ENCODE measurements at places on chromosomes 5 and 9. TPM values are rescaled to one million over a fixed set of nuclear protein-coding genes. Genes with fewer than 3 reads are reported as not detected.

DNA sequence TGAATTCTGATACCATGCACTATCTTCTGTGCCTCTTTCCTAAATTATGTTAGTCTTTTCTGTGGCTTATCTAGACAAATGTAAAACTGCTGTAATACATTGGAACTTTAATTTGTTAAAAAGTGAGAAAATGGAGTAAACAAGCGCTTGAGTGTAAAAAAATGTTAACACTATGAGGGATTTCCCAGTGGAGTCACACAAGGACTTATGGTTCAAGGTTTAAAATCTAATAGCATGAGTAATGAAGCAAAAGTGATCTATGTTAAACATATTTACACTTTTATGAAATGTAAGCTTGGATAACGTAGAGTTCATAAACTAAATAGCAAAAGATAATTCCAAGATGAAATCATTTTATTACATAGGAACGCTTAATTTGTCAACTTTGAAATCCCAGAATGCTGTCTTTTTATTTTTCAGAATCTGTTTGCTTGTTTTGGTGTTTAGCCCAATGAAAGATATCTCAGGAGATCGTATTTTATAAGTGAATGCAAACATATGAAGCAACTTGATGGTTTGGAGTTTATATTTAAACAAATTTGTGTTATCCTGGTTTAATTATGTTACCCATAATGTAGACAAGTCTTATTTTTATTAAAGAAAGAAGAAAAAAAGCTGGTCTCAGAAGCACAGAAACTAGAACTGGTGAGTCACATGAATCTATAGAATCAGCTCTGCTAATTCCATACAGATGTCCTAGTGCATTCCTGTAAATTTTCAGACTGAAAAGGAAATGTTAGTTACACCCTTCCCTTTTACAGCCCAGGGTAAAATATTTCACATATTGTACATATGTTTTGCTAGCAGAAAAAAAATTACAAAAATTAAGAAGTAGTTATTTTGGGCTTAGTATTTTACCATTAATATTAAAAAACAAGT is 34.2 kb upstream of the FBN2 start:
- no peaks in the 10 kb centered on the region for H3K4me1 ChIP-seq
- no peaks in the 10 kb centered on the region for H3K27me3 ChIP-seq
- H3K4me3 ChIP-seq = no peak overlapping the region
- H3K27ac ChIP-seq = no peak overlapping the region
- no peak for DNase-seq

GRCh38 chr5:151427258-151427657 is 20.1 kb upstream of the SLC36A1 start:
- no peak overlapping the region for H3K4me3 ChIP-seq
- no peak overlapping the region for H3K27ac ChIP-seq
- H3K4me1 ChIP-seq = no peaks in the 10 kb centered on the region
- no peak for DNase-seq
- H3K36me3 ChIP-seq = no peaks in the 10 kb centered on the region

DNA sequence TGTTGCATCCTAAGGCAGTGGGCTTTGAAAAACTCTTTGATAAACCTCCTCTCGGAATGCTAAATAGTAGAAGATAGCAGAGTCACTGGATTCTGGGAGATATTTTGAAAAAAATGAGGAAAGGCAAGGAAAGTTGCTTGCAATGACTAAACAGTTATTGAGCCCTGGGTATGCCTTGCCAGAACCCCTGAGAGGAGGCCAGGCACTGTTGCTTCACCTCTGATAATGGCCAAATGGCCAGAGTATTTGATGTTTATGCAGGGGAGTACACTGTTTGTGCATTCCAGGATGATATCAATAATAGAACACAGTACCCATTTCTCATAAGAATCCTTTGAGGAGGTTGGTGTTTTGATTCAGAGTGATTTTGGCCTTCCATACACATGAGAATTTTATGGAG is 935.1 kb upstream of the WWC1 start:
- H3K36me3 ChIP-seq = no peaks in the 10 kb centered on the region
- no peak for DNase-seq
- H3K4me3 ChIP-seq = no peak overlapping the region
- H3K27me3 ChIP-seq = no peaks in the 10 kb centered on the region
- H3K27ac ChIP-seq = no peak overlapping the region

DNA sequence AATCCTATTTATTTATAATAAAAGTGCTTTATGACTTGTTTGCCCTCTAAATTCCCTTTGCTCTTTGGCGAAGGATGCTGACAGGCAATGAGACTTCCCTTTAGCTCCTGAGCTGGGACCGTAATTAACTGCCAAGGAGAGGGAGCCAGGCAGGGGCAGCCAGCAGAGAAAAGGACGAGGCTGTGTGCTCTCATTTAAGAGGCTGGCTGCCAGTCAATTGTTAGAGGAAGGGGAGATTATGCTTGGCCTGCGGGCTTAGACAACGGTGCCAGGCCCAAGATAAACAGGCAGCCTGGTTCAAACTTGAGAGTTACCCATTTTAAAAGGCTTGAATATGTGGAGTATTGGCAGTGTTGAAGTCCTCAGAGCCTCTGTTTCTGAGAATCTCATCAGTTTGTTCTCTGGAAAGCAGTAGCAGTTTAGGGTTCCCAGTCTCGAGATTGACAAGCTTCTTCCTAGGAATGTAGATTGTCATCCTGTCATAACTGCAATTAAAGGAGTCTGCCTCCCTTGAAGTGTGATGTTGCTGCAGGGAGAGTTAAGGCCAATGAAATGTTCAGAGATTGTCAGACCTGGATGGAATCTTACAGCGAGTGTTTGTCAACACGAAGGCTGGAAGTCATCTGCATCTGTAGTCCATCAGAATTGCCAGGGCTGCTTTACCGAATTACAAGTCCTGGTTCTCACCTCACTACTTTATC is 113.2 kb downstream of the JAKMIP2 start:
- no peak for DNase-seq
- no peaks in the 10 kb centered on the region for H3K36me3 ChIP-seq
- H3K27ac ChIP-seq = no peak overlapping the region
- no peaks in the 10 kb centered on the region for H3K27me3 ChIP-seq
- H3K4me3 ChIP-seq = no peak overlapping the region
- H3K4me1 ChIP-seq = peaks cover 3% of the 10 kb centered on the region

TRIM7 gene
- total RNA-seq = 0.93 TPM
